AG08396 (cell line): ENCODE measurements at places on chromosomes 4 and X.

- DNase-seq: no peak
Observed at GRCh38 chr4:153523164-153523796, 57.1 kb downstream of the TMEM131L start.

DNA sequence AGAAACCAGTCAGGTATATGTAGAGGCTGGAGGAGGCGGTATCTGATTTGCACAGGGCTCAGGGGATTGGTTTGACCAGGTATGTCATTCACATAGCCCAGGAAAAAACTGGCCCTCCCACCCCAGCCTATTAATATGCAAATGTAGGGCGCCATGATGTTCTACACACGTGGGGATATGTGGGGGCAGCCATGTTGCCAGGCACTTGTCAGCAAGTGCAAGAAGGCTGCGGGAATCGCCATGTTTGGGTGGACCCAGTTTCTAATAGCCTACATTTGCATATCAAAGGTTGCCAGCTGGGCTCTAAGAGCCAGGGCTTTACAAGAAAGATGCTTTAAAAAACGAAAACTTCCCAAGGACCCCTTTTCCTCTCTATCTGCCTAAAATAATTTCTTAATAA is 335.1 kb downstream of the SMARCA1 start:
- no peak for DNase-seq

DNA sequence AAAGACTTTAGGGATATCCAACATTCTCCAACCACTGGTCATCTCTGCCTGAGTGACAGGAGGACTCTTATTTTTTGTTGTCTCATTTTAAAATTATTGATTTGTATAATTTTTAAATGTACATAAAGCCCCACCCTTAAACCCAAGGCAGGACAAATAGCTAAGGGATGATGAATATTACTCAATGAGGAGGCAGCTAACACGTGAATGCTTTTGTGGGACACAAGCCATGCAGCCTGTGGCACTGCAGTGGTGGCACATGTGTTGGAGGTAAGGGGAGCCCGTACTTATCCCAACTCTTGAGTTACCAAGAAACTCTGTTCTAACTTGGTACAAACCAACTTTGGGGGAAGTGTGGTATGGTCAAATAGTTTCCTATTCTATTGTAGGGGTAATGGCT is 19.5 kb downstream of the MID1IP1 start:
- no peak for DNase-seq

DNA sequence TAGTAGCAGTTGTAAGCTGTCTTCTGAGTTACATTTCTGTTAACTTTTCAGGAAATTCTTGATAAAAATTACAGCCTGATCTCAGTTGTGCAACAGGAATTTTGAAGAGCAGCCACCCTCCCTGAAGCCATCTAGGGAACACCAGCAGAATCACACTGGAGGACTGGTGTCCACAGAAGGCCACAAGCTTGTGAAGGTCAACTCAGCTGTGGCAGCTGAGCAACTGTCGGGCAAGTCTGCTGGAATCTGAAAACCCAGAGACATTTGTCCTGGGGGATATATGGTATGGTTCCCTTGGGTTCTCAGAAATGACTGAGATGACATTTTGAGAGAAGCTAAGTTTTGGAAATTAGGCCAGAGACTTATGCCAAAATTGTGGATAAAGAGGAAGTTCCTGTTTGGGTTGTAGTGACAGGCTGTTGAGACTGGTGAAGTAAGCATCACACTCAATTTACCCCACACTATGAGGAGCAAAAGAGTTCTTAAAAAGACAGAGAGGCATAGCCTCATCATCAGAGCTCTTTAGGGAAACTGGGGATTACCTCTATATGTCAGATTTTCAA is 78.1 kb upstream of the TNIP3 start:
- DNase-seq: no peak

DNA sequence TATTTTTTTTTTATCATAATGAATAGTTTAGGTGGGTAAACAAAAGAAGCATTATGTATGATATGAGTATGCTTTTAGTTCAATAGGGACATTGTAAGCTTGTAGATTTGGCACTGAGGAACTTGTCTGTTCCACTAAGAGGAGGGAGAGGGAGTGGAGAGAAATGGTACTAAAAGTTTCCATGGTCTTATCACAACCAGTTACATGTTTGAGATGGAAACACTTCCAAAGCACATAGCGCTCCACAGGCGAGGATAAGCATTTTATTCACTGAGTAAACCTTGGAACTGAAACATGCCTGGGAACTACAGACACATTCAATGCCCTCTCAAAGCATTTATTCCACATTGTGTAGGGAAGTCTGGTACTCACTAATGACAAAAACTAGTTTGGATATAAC is 15.5 kb downstream of the MYOZ2 start:
- DNase-seq: no peak

GRCh38 chr4:129152350-129152749 is 56.4 kb downstream of the C4orf33 start:
- no peak for DNase-seq

DNA sequence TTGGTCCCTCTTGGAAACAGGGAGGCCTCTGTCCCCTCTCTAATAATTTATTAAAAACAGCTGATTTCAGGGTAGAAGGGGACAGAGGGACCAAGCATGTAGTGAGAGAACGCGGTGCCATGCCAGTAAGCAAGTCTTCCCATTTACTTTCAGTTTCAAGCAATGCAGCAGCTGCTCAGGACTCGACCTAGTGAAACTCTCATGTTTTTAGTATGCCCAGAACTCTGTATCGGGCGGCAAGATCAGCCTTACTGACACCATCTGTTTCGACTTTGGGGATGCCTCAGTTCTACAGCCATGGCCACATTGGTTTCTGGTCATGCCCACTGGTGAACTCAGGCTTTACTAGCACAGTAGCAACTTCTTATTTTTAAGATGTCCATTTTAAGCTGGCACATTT is 40.6 kb downstream of the ZNF81 start:
- no peak for DNase-seq

GRCh38 chr4:153344131-153345011 is at the start of gene MND1:
Gene MND1, plus strand, starts transcription at chr4:153344688. Its CDS starts 50 bp downstream, at chr4:153344738.
- peak; percentile 96 for DNase-seq

DNA sequence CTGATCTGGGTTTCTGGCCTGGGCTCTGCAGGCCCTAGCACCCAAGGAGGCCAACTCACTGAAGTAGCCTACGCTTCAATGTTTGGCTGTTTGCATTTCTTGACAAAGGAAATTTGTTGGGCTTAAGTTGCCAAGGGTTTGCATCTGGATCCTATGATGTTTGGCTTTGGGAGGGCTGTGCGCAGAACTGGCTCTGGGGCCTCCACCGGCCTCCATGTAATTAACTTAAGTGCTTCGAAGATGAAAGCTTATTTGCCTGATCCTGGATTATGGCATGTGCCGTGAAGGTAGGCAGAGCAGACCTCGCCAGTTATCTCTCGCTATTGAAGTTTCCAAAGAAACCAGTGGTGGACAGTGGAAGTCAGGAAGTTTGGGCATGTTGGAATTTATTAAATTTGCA is 124.3 kb upstream of the STX18 start:
- no peak for DNase-seq

- no peak for DNase-seq
Observed at GRCh38 chrX:137574102-137574783, 8.3 kb downstream of the ZIC3 start.

GRCh38 chr4:183254162-183254561 is 65.9 kb downstream of the CLDN22 start:
- DNase-seq: no peak

DNA sequence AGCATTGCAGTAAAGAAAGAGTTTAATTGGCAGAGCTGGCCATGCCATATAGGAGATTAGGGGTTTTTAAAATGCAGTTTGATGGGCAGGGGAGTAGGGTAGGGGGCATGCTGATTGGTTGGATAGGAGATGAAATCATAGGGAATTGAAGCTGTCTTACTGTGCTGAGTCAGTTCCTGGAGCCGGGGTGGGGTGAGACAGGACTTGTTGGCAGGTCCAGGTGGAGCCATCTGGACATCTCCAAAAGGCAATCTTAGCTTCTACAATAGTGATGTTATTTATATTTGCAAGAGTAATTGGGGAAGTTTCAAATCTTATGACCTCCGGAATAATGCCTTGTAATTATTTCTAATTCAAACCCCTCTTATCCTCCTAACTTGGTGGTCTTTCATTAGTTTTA is 32.4 kb upstream of the PGM2 start:
- no peak for DNase-seq

- no peak for DNase-seq
Observed at GRCh38 chr4:165991325-165992180, 118.5 kb downstream of the TLL1 start.

DNA sequence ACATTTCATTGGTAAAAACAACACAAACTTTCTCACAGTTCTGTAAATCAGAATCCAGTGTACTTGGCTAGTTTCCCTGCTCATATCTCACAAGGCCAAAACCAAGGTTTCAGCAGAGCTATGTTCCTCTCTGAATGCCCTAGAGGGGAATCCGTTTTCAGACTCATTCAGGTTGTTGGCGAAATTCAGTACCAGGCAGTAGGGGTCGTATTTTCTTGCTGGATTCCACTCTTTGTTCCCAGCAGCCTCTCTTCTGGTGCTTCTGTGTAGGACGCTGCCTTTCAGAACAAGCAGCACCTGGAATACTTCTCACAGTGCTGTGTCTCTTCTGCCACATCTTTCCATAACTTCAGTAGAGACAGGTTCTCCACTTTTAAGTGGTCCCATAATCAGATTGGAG is 351.9 kb downstream of the PCDH18 start:
- DNase-seq: no peak

GRCh38 chrX:150483356-150483985 is 85.0 kb upstream of the MTM1 start:
- DNase-seq: no peak

GRCh38 chr4:175657571-175657970 is 154.5 kb downstream of the GPM6A start:
- no peak for DNase-seq

DNA sequence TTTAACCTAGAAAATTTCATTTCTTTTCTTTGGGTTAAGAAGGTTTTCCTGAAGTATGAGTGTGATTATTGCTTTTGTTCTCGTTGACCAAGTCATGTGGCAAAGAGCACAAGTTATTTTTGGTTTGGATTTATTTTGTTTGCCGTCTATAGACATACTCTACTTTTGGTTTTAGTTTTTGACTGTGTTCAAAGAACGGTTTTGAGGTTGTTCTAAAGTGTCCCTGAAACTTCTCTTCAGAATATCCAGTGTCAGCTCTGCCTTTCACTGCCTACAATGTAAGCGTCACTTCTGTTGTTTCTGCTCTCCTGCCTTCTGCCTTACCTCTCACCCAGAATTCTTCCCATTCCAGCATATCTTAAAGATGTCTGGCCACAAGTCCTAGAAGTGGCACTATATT is 812.2 kb downstream of the C4orf33 start:
- no peak for DNase-seq

- DNase-seq: no peak
Observed at GRCh38 chr4:71004281-71004851, 10.9 kb downstream of the DCK start.

- DNase-seq: peak; percentile 41
Observed at GRCh38 chrX:22800360-22800759, 199.4 kb upstream of the DDX53 start.

DNA sequence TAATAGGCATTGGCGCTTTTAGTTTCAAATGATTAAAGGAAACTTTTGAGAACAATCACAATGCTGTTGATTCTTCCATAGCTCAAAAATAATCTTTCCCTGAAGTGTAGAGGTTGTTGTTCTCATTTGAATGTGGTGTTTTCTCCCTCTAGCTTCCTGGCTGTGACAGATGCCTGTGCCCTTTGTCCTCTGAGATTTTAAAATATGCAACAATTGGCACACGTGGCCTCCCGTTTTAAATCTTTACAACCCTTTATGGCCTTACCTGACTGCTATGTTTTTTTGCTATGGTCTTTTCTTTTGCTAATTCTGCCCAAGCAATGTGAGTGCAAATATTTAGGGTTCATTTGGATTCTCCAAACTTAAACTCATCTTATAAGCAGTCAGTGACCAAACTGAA is 22.9 kb upstream of the CASK start:
- DNase-seq: no peak

- no peak for DNase-seq
Observed at GRCh38 chr4:7693237-7693608, 246.4 kb downstream of the AFAP1 start.

GRCh38 chrX:420496-421223 is 34.0 kb upstream of the PPP2R3B start:
- no peak for DNase-seq

DNA sequence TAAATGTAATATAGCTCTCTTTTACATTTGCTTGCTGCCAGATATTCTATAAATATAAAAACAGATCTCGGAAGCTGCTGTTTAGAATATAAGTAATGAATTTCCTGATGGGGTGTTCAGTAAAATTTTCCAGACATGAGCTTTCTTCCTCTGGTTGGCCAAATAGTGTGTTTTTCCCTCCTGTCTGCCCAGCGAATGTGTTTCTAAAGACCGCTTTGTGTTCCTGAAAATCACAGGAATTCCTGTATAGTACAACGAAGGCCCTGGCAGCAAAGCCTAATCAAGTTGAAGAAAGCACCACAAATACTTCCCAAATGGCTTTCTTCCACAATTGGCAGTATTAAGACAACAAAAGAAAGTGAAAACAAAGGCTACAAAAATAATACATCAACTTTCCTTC is 494.1 kb downstream of the INPP4B start:
- no peak for DNase-seq

- no peak for DNase-seq
Observed at GRCh38 chr4:168336837-168337549, 18.4 kb upstream of the DDX60 start.

DNA sequence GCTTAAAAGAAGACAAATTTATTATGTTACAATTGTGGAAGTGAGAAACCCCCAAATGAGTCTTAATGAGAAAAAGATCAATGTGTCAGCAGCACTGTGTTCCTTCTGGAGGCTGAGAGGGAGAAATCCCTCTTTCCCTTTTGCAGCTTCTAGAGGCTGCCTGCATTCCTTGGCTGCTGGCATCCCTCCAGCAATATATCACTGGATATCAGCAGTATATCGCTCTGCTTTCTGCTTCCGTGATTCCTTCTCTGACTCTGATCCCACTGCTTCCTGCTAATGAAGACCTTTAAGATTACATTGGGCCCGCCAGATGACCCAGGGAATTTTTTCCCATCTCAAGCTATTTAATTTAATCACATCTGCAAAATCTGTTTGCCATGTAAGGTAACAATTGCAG is 1008.0 kb downstream of the RAPGEF2 start:
- no peak for DNase-seq

- DNase-seq: no peak
Observed at GRCh38 chrX:132041015-132041414, 17.9 kb downstream of the STK26 start.

DNA sequence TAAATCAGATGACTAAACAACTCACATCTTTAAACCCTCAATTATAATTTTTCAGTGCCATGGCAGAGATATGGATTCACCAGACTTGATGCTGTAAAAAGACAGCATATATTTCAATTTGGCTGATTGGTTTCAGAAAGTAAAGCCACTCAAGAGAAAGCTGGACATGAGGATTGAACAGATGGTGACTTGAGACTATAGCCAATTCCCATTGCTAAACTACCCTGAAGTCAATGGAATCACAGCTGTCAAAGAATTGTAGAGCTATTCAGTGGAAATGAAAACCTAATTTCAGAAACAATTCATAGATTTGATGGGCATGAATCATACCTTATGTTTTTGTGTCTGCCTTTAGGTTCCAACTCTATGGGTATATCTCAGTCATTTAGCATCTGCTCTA is 510.6 kb upstream of the BOD1L1 start:
- no peak for DNase-seq
